ENCODE measurements at places on chromosomes 2 and 18.
A peak's percentile ranks its signal among the peaks of the same experiment; 100 is the strongest.

DNA sequence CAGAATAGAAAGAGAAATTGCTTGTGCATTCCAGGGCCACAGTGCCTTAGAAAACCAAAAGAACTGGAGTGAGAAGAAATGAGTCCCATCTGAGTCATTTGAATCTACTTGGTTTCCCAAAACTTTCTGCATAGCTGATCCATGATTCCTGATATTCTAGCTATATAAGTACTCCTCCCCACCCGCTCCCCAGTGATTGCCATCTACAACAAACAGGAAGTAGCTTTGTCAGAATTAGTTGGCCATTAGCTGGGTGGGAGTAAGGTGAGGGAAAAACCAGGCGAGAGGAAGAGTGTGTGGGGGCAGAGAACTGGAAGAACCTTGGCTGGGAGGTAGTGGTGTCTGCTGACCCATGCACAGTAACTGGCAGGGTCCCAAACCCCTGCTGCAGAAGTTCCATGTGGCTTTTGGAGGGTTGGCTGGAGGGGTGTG, 122.1 kb downstream of the ACAA2 start:
- no peak for DNase-seq

GRCh38 chr2:189959450-189959849, 103.1 kb downstream of the MSTN start:
- no peak for DNase-seq

- DNase-seq: no peak
Measured at GRCh38 chr2:162480067-162480466, 136.1 kb downstream of the GCA start.

DNA sequence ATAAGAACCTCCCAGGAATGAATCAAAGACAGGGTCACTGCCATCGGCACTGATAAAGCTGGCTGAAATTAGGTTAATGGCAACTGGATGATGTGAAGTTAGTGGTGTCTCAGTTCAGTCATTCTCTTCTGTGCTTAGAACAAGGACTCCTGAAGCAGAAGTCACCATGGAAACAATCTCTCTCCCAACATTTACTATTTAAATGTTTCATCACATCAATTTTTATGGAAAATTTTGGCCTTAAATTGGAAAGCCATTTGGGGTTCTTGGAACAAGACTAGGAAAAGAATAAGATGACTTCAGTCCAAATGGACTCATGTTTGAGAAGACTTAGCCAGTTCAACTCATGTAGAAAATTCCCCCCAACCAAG, 15.5 kb upstream of the ARL5A start:
- DNase-seq: no peak

GRCh38 chr2:3102922-3103569, 274.6 kb downstream of the EIPR1 start:
- no peak for DNase-seq

- DNase-seq: no peak
Measured at GRCh38 chr2:40740419-40740818, 288.5 kb upstream of the SLC8A1 start.

GRCh38 chr2:222404151-222404905, 20.0 kb upstream of the SGPP2 start:
- DNase-seq: no peak

DNA sequence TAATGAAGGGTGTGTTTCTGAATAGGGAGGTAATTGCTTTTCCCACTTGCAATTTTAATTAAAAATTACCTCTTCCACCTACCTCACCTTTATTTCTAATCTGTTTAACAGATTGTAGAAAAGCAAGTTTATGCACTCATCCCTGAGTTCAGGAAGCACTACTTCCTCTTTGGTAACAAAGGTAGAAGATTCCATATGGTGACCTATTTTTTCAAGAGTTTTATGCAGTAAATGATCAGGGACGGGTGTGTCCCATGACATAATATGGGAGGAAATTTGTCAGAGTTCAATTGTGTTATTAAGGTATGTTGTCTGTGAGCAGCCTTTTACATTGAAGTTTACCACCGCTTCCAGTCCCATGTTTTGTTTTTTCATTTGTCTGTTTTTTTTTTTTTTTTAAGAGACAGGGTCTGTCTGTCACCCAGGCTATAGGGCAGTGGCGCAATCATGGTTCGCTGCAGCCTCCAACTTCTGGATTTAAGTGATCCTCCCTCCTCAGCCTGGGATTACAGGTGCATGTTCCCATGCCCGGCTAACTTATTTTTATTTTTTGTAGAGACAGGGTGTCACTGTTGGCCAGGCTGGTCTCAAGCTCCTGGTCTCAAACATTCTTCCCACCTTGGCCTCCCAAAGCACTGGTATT, 68.2 kb downstream of the ASAP2 start:
- DNase-seq: no peak

DNA sequence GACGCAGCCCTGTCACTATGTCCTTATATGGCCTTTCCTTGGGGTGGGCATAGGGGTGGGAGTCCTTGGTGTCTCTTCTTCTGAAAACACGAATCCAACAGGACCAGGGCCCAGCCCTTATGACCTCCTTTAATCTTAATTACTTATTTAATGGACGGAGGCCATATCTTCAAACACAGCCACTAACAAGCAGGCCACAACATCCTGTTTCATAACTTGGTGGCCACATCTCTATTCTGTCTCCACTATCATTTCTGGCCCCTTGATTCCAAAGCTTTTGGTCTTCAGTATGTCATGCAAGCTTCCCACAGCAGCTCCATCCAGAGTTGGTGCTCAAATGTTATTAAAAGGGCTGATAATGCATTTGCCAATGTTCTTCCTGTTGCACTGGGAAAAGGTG, 287.3 kb upstream of the SMIM21 start:
- no peak for DNase-seq

DNA sequence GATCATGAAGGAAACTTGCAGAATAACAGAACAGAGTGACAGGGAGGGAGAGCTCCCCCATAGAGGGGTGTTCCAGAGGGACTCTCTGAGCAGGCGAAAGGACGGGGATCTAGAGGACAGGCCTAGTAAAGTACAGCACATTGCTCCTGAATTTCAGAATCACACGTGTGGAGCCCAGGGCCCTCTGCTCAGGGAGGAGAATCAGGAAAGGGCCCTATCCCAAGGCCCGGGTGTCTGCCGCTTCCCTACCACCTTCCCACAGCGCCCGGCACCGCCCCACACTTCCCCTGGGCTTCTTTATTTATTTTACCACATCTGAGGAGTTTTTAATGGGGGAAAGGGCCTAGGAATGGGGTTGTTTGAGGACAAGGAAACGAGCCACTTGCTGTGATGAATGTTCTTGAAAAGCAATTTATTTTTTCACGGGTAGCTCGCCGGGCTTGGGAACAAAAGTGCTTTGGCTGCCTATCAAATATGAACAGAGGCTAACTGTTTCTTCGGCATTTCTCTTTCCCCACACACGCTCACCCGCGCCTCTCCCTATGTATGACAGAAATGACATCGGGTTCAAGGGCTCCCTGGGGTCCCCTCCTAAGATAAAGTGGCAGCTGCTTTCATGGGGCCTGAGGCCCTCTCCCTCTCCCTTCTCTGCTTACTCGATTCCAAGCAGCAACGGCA, 79.3 kb upstream of the GLI2 start:
- no peak for DNase-seq

- no peak for DNase-seq
Measured at GRCh38 chr18:36160959-36161371, 26.3 kb upstream of the MOCOS start.

DNA sequence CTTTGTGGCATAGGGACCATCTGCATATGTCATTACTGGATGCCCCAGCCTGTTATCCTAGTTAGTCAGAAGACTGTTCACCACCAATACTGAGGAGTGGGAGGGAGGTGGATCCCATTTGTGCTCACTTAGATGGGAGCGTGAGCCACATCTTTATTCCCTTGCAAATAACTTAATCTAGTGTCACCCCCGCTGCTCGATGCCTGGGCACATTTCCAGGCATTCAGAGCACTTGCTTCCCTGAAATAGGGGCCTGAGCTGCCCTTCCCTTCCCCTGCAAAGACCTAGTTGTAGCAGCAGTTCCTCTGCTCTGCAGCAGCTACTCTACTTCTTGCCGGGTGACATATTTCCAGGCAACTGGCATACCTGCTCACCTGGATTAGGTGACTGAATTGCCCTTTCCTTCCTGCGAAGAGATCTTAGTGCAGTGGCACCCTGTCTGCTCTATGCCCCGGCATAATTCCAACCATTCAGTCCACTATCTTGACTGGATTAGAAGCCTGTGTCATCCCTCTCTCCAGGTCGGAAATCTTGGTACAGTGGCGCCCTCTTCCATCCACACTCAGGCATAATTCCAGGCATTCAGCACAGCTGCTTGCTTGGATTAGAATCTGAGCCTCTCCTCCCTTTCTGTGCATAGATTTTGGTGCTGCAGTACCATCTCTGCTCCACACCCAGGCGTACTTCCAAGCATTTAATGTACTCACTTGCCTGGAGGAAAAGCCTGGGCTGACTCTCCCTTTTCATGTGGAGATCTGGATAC, 1389.1 kb upstream of the TMEFF2 start:
- DNase-seq: no peak

DNA sequence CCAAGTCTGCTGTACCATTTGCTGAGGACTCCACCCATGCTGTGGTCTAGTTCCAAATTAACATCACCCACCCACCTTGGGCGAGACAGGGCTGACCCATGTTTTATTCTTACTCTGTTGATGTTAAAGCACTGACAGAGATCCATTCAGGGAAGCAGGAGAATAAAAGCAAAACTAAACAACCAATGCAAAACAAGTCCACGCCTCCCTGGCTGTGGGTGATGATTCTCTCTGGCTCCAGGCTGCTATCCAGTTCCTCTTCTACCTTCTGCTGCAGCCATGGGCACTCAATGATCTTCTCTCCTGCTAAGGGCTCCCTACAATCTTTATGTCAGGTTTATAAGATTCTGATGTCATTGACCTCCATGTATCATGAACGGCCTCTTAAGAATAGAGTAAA, 786.6 kb upstream of the ID2 start:
- no peak for DNase-seq

DNA sequence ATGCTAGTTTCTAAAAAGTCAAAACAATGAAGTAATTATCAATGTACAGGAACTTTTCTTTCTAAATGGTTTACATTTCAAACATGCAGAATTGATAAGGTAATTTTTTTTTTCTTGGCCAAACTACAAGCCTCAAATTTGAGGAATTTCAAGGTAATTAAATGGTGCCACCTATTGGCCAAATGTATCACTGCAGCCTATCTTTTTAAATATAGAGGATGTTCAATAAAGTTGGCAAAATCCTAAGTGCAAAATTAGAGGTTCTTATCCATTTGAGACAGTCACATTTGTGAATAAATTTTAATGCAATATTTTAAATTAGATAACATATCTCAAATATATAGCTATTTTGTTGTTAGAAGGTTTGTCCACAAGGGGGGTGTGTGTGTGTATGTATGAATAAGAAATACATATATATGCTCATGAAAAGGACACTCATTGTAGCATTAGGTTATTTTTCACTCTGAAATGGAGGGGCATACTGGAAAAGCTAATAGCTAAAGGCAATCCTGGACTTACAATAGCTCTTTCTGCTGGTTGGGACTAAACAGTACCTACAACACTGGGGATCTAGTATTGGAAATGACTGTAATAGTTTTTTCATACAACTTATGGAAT, 26.2 kb downstream of the MMADHC start:
- DNase-seq: peak; percentile 45

GRCh38 chr2:106575955-106576354, 88.8 kb downstream of the CD8B2 start:
- DNase-seq: no peak

- no peak for DNase-seq
Measured at GRCh38 chr18:75477900-75478299, 50.4 kb upstream of the SMIM21 start.

DNA sequence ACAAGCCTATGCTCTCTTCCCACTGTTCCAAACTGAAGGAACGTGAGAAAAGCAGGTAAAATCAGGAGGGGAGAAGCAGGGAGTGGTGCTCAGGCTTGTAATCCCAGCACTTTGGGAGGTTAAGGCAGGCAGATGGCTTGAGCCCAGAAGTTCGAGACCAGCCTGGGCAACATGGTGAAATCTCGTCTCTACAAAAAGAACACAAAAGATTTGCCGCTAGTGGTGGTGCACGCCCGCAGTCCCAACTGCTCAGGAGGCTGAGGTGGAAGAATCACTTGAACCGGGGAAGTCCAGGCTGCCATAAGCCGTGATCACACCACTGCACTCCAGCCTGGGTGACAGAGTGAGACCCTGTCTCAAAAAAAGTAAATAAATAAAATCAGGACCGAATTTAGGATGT, 1.3 kb upstream of the TMSB10 start:
- DNase-seq: no peak

DNA sequence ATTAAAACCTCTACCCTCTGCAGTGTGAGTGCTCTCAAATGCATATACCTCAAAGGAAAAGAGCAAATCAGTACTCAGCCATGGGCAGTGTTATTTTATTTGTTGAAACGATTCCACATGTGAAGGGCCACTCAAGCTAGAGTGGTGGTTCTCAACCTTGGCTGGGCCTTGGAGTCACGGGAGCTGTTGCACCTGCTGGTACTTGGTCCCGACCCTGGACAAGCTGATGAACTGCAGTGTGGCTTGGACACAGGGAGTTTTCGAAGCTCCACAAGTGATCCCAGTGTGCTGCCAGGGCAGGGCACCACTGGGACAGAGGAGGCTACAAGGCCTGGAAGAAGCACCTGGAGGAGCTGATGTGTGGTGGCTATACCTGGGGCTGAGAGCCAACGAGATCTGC, 19.7 kb downstream of the GNLY start:
- DNase-seq: no peak

- no peak for DNase-seq
Measured at GRCh38 chr18:74689251-74689650, 91.6 kb downstream of the ZNF407 start.

- DNase-seq: no peak
Measured at GRCh38 chr2:6336752-6337471, 528.8 kb downstream of the CMPK2 start.

DNA sequence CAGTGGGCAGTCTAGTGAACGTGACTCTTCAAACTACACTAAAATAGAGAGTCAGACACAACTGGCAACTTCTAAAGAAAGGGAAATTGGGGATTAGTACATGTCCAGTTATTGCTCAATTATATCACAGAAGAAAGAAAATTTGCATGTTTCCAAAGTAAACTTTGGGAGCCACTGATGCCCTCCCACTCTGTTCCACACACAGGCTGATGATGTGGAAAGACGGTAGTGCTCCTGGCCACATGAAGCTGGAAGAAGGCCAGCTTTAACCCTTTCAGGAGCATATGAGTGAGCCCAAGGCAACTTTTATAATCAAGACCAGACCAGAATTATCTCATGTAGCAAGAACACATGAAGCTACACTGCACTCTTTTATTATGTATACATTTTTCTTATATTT, 141.0 kb downstream of the NR4A2 start:
- DNase-seq: no peak

DNA sequence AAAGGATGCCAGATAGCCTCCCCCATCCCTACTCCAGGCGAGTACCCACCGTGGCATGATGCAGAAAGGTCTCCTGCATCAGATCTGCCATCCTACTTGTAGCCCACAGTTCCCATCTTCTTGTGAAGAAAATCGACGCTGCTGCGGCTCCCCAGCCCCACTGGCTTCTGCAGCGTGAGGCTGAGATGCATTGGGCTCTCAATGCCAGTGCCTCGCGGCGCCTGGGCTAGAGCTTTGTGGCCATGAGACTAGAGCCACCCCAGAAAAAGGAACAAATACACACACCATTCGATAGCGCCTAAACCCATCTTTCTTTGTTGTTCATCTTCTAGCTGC, 2.8 kb downstream of the NOL4 start:
- no peak for DNase-seq
